DMS53 (cell line): ENCODE measurements at places on chromosomes 1 and 21.
A peak's percentile ranks its signal among the peaks of the same experiment; 100 is the strongest.

DNA sequence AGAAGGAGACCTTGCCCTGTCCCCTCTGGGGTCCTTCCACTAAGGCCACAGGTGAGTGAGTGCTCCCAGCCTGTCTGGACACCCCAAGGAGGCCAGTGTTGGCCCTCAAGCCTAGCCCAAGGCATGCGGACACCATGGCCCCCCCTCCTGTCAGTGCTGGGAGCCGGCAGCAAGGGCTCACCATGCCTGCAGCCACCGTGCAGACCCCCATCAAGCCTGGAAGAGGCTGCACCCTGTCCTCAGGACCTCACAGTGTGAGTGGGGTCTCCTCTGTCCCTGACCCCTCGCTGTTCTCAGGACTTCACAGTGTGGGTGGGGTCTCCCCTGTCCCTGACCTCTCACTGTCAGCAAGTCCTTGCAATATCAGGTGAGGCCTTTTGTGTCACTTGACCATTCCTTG lies 33.2 kb upstream of the PRSS38 start:
- DNase-seq = no peak

DNA sequence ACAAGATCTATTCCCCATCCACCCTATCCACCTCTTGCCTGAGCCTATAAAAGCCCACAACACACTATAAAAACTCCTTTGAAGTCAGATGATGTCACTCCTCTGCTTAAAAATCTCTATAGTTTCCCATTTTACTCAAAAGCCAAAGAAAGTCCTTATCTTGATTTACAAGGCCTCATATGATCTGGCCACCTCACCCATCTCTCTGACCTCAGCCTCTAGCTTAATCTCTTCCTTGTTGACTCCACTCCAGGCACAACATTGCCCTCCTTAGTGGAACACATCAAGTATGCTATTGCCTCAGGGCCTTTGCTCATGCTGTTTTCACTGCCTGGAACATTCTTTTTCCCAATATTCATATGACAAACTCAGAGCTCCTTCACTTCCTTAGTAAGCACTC lies 33.3 kb downstream of the ZNF281 start:
- DNase-seq = no peak

DNA sequence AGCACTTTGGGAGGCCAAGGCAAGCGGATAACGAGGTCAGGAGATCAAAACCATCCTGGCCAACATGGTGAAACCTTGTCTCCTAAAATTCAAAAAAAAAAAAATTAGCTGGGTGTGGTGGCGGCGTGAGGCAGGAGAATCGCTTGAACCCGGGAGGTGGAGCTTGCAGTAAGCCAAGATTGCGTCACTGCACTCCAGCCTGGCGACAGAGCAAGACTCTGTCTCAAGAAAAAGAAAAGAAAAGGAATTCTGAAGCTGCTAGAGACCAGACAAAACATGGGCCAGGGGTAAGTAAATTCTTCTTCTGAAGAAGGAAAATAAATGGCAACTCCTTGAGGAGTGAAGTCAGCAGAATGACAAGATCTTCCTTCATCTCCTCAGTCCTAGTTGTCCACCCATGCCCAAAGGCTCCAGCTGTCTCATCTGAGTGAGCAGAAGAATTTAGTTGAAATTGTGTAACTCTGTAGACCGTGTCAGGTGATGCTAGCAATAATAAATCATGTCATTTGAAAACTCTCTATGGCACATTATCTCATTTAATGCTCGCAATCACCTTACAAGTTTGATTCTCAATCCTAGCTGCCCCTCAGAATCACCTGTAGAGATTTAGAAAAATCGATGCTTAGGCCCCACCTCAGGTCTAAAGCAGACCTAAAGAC lies 14.3 kb downstream of the PDZK1 start:
- DNase-seq = no peak

DNA sequence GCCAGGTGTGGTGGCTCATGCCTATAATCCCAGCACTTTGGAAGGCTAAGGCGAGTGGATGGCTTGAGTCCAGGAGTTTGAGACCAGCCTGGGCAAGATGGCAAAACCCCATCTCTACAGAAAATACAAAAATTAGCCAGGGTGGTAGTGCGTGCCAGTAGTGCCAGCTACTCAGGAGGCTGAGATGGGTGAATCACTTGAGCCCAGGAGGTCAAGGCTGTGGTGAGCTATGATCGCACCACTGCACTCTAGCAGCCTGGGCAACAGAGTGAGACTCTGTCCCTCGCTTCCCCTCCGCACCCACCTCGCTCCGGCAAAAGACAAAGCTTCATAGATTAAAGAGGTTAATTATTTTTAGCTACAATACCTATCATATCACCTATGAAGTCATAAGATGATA lies 100.0 kb downstream of the HHAT start:
- no peak for DNase-seq

GRCh38 chr1:9473032-9473807 lies 66.0 kb upstream of the SLC25A33 start:
- DNase-seq = peak; percentile 89

DNA sequence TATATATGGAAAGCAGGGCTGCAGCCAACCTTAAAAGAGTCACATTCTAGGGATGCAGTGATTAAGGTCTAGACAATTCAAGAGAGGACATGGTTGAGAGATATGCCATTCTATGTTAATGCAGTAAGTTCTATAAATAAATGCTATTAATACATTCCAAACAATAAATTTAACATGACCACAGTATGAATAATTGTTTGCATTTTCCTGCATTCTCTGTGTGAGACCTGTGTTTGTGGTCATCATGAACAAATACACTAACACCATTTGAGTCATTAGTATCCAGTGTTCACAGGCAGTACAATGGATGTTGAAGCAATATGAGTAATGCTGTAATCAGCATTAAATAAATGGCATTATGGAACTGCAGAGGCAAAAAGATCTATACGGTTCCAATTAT lies 5.5 kb upstream of the ZRANB2 start:
- DNase-seq = peak; percentile 25

DNA sequence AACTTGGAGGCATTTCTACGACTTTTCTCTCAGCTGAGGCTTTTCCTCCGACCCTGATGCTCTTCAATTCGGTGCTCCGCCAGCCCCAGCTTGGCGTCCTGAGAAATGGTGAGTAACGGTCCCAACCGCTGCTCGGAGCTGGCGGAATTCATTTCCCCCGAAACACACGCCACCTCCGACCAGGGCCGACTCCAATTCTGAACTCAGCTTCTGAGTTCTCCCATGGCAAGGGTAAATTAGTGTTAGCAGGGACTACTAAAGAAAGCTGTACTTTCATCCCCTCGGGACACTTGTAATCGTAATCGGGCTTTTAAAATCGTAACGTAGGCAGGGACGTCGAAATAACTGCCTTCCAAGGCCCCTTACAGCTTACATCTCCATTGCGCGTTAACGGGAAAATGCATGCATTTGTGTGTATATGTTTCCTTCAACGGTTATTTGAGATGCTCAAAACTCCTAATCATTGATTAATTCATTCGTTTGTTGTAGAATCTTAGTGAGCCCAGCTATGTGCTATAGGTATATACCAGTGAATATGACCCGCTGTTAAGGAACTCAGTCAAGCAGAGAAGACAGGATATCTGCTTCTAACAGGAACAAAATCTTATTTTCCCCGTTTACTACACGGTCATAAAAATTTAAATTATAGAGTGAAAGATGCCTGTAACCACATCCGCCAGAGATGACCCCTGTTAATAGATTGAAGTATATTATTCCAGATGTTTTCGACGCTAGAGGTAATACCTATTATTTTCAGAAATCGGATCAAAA lies 472 bp downstream of the DTL start:
- DNase-seq = no peak

DNA sequence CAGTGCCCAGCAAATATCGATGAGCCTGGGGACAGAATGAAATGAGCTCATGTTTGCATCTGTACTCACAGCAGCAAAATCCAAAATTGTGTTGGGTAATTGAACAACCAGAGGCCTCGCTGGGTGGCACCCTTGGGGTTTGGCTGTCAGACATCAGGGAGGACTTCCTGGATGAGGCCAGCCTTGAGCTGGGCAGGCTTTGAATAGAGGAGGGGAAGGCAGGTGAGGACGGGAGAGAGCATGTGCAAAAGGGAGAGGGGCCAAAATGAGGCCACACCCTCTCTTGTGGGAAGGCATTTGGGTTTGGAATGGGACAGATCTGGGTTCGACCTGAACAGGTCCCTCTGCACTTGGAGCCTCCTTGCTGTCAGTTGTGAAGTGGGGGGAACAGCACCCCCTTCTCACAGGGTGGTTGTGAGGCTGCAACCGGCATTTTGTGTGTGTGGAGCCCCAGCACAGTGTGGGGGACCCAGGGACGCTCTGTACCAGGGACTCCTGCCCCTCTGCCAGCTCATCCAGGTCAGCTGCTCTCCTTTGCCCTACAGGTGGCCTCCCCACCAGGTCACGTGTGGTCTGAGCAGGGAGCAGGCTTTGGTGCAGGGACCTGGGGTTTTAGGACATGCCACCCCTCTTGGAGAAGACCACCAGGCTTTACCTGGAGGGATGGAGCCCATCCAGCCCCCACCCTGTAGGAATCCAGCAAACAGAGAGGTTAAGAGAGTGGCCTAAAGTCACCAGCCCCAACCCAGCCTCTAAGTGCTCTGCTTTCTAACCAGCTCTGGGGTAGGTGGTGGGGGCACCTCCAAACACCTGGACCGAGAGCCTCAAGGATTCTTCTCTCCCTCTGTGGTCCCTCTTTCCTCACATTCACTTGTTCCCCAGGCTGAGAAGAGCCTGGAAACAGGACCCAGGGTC lies 521.8 kb downstream of the PTPRU start:
- no peak for DNase-seq

DNA sequence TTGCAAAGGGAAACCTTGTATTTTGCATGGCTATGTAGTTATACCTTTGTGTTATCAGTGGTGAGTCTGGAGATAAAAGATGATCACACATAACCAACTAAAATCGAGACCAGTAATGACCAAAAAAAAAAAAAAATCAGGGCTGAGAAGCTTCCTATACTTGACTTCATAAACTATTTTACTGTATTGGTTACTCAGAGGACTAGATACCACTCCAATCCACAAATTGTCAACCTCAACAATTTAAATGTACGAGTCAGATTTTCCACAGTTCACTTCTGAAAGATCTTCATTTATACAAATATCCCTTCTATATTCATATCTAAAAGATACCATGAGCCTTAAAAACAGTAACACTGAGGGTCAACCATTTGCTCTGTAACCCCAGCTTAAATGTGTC lies 71.7 kb downstream of the NRIP1 start:
- no peak for DNase-seq

DNA sequence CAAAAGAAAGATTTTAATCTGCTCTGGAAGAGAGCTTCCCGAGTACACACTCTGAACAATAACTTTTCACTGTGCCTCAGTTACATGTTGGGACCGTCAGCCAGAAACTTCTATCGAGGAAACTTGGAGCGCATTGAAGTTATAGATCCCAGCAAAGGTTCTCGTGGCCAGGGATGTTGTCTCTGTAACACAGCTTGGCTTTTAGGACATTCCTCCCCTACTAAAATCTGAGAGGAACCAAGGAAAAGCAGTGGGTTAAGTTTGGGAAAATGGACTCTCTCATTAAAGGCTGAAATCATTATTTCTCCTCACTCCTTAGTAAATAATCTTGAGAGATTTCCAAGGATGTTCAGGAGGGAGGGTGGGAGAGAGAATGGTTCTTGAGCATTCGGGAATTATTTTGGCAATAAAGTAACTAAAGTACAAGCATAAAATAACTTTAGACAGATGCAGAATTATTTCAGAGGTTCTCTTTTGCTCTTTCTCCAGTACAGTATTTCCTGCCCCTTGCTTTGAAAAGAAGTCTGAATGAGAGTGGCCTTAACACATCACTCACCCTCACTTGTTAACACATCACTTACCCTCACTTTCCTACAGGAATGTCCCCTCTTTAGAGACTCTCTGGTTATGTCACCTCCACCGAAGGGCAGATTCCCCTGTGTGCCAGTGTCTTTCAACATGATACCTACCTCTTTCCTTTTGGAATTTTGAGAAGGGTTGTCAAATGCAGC lies 1.8 kb upstream of the NFIA start:
- peak; percentile 65 for DNase-seq

DNA sequence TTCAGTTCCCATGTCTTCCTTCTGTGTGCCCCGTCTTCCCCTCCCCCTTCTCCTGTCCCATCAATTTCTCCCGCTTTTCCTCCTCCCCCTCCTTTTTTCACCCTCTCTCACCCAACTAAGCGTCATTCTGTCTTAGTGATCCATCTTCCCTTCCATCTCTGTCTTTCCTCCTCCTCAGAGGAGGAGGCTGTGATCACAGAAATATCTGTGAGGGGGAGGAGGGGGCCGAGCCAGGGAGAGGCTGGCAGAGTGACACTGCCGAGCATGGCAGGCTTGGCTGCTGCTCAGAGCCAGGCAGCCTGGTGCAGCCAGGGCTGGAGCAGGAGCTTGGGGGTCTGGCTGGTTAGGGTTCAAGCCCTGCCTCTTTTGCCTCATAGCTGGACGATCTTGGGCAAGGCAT lies 7.6 kb downstream of the HTR6 start:
- DNase-seq = no peak

GRCh38 chr1:239308701-239309333 lies 77.6 kb upstream of the CHRM3 start:
- peak; percentile 66 for DNase-seq

GRCh38 chr1:36520771-36521420 lies 38.2 kb upstream of the CSF3R start:
- DNase-seq = no peak

DNA sequence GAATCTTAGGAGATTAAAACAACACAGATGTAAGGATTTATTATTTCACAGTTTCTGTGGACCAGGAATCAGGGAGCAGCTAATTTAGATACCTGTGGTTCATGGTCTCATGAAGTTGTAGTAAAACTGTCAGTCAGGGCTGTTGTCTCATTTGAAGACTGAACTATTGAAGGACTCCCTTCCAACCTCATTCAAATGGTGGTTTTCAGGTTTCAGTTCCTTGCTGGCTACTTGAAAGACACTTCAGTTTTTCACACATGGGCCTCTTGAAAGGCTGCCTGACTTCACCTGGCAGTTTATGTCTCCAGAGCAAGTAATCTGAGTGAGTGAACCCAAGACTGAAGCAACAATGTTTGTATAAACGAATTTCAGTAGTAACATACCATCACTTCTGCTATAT lies 915.9 kb downstream of the PLA2G4A start:
- DNase-seq = peak; percentile 9

DNA sequence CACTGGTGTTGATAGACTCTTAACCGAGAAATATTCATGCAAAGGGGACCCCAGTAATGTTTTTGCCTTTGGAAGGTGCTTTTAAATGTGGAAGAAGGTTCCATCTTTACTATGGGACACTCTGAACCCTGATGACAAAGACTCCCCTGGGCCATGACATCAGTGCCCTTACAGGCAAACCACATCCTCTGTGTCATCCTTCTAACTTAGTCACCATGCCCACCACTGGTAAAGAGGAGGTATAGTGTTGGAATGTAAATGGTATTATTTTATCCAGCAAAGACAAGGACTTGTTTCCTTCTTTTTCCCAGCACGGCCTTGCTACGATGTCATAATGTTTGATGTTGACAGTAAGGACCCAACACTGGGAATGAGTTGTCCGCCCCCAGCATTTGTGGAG lies 12.6 kb downstream of the METTL13 start:
- no peak for DNase-seq

- DNase-seq = no peak
Observed at GRCh38 chr1:12472798-12473551, 145.0 kb downstream of the DHRS3 start.

DNA sequence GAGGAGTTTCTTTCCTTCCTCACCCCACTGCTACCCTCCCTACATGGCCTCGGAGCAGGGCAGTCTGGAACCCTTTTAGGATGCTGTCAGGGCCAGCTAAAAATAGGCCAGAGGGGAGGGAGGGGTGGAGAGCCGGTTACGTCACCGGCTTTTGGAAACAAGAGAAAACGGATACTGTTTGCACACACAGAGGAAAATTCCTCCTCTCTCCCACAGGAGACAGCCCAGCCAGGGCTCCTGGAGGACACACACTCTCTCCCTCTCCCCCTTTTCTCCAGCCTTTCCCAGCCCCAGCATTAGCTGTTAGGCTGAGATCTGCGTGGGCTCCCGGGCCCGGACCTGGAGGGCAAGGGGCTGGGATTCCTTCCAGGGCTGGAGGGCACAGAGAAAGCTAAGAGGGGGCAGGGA lies 20.0 kb upstream of the ALDH4A1 start:
- no peak for DNase-seq
